ENCODE measurements at places on chromosomes 2 and 18. TPM values are rescaled to one million over a fixed set of nuclear protein-coding genes. Genes with fewer than 3 reads are reported as not detected.

GRCh38 chr2:68469935-68470334, 2.5 kb downstream of the APLF start:
- no peaks in the 10 kb centered on the region for H3K27me3 ChIP-seq

DNA sequence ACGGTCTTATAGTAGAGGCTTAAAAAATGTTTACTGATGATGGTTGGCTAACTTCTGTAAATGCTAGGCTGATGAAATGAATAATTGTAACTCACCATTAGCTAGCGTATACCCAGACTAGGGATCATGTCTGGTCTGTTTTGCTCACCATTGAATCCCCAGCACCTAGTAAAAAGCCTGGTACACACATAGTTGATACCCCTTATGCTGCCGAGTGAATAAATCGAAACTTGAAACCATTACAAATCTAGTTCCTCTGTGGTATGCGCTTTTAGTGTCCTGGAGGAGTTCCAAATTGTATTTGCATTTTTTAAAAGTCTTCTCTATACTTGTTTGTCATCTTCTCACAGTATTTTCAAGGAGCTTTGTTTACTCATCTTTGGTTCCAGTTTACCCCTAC, 1.3 kb downstream of the TAF1B start:
- peak overlapping the region; percentile 85 for H3K27ac ChIP-seq
- H3K27me3 ChIP-seq: no peaks in the 10 kb centered on the region
- DNase-seq: no peak
- H3K4me3 ChIP-seq: peak overlapping the region; percentile 81

- H3K27me3 ChIP-seq: peaks cover 2% of the 10 kb centered on the region
- H3K4me3 ChIP-seq: peak overlapping the region; percentile 66
- peaks cover 15% of the 10 kb centered on the region for H3K4me1 ChIP-seq
- H3K36me3 ChIP-seq: no peaks in the 10 kb centered on the region
Measured at GRCh38 chr2:126775300-126775985, 119.5 kb downstream of the GYPC start.

DNA sequence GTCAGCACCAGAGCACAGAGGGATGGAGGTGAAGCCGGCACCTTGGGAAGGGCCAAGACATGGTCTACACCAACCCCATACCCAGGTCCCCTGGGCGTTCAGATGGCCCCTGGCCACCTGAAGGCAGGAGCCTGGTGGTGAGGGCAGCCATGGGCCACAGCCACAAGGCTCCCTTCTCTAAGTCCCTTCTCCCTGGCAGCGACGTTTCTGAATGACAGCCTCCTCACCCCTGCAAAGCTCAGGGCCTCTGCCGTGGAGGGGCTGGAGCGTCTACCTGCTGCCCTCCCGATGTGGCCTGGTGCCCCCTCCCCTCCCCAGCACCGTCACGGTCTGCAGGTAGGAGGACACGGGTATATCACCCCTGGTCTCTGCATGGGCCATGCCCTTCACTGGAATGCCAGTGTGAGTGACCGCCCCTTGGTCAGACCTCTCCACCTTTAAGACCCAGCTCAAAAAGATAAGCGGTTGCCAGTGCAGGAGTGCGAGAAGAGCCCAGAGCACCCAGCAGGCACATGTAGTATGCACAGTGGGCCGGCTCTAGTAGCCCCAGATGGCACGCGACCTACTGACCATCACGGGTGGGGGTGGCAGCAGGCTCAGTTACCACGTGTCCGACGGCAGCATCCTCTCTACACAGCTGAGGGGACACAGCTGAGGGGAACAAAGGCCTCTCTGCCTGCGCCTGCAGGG, 46.6 kb downstream of the HS6ST1 start:
- H3K4me3 ChIP-seq: no peak overlapping the region
- no peak for DNase-seq
- peaks cover 3% of the 10 kb centered on the region for H3K4me1 ChIP-seq
- H3K27ac ChIP-seq: no peak overlapping the region
- H3K27me3 ChIP-seq: no peaks in the 10 kb centered on the region

DNA sequence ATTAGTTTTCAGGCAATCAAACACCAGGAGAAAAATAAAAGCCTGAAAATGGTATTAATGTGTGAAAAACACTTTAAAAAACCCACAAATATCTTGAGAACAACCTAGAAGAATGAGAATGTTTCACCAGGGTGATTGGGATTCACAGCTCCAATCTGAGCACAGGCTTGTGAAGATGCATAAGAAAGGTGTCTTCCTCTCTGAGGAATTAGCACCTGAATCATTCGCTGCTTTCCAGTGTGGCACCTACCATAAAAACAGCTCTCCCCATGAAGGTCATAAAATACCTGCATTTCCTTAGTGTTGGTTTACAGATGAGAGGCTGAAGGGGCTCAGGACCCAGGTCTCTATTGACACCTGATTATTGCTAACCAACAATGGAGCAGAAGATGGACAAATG, 499.7 kb upstream of the KLHL29 start:
- no peak overlapping the region for H3K4me3 ChIP-seq
- DNase-seq: no peak
- H3K27ac ChIP-seq: no peak overlapping the region
- no peaks in the 10 kb centered on the region for H3K27me3 ChIP-seq

DNA sequence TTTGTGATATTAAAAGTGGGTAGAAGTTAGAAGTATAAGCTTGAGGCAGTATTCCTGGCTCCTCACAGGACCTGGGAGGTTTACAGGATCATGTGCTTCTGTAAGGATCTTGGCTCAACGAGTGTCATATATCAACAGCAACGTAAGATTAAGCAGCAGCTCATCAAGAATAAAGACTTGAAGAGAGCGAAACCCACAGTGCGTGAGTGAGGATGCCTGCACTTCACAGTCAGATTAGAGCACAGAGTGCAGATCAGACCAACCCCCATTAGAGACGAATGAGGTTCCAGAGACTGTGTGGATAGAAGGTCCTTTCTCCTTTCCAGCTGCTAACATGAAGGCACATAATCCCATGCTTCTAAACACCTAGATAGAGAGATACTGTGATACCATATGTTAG, 1656.7 kb upstream of the NXPH2 start:
- no peaks in the 10 kb centered on the region for H3K4me1 ChIP-seq
- no peak overlapping the region for H3K4me3 ChIP-seq
- DNase-seq: no peak

- no peak overlapping the region for H3K4me3 ChIP-seq
- DNase-seq: no peak
- H3K36me3 ChIP-seq: no peaks in the 10 kb centered on the region
- no peak overlapping the region for H3K27ac ChIP-seq
Measured at GRCh38 chr2:13413989-13414388, 697.3 kb downstream of the TRIB2 start.

- no peaks in the 10 kb centered on the region for H3K27me3 ChIP-seq
- H3K36me3 ChIP-seq: peaks cover 35% of the 10 kb centered on the region
- no peak overlapping the region for H3K27ac ChIP-seq
- DNase-seq: no peak
Measured at GRCh38 chr2:9519250-9519649, 36.4 kb downstream of the ADAM17 start.

DNA sequence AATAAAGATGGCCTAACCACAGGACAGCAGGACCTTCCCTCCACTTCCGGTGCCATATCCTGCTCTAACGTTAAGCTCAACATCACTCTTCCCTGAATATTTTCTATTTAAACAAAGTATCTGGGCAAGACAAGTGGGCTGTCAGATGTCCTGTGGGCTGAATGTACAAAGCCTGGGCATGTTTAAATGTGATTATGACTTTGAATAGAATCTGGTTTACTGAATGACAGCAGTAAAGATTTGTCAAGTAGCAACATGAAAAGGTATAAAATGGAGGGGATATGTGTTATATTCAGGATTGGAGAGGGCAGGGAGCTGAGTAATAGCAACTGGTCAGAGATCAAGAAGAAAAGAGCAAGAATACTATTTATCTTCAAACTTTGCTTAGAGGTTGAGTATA, 540.9 kb downstream of the NRXN1 start:
- no peak for DNase-seq
- H3K36me3 ChIP-seq: no peaks in the 10 kb centered on the region
- H3K4me3 ChIP-seq: no peak overlapping the region
- H3K27me3 ChIP-seq: no peaks in the 10 kb centered on the region
- H3K4me1 ChIP-seq: peaks cover 5% of the 10 kb centered on the region
- H3K27ac ChIP-seq: no peak overlapping the region

GRCh38 chr2:163733956-163734355, 1.9 kb downstream of the FIGN start:
- DNase-seq: no peak
- peaks cover 3% of the 10 kb centered on the region for H3K36me3 ChIP-seq
- no peak overlapping the region for H3K27ac ChIP-seq
- no peak overlapping the region for H3K4me3 ChIP-seq

- peaks cover 2% of the 10 kb centered on the region for H3K27me3 ChIP-seq
- H3K4me3 ChIP-seq: no peak overlapping the region
- no peak overlapping the region for H3K27ac ChIP-seq
- DNase-seq: no peak
- H3K4me1 ChIP-seq: peaks cover 9% of the 10 kb centered on the region
Measured at GRCh38 chr2:68857202-68857845, 13.9 kb downstream of the BMP10 start.

- peaks cover 17% of the 10 kb centered on the region for H3K4me1 ChIP-seq
- H3K27me3 ChIP-seq: peaks cover 20% of the 10 kb centered on the region
- peak overlapping the region; percentile 86 for H3K27ac ChIP-seq
- H3K4me3 ChIP-seq: no peak overlapping the region
- H3K36me3 ChIP-seq: no peaks in the 10 kb centered on the region
Measured at GRCh38 chr18:3305354-3305762, 43.4 kb downstream of the MYL12B start.

DNA sequence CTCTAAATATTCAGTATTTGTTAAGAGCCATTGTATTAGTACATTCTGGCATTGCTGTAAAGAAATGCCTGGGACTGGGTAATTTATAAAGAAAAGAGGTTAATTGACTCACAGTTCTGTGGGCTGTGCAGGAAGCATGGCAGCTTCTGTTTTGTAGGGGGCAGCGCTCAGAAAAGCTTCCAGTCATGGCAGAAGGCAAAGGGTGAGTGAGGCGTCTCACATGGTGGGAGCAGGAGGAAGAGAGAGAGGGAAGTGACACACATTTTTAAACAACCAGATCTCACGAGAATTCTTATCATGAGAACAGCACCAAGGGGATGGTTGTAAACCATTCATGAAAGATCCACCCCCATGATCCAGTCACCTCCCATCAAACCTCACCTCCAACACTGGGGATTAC, 13.8 kb upstream of the CCDC102B start:
- no peak for DNase-seq
- no peaks in the 10 kb centered on the region for H3K27me3 ChIP-seq
- H3K4me3 ChIP-seq: no peak overlapping the region
- no peaks in the 10 kb centered on the region for H3K36me3 ChIP-seq

GRCh38 chr2:205911306-205911705, 174.7 kb downstream of the INO80D start:
- H3K27me3 ChIP-seq: peaks cover 4% of the 10 kb centered on the region
- no peaks in the 10 kb centered on the region for H3K4me1 ChIP-seq
- H3K36me3 ChIP-seq: no peaks in the 10 kb centered on the region

DNA sequence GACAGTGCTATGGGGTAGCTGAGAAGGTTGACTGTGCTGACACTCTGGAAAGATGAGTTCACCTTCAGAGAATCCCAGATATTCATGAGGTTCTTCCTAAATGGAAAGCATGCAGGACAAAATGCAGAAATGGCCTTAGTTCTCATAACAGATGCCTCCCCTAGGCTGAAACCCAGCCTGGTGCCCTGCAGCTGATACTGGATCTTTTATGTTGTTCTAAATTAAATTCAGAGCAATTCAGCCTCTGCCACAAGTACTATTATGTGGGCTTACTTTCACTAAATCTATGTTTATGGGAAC, 172.0 kb upstream of the SERPINE2 start:
- no peaks in the 10 kb centered on the region for H3K4me1 ChIP-seq
- no peaks in the 10 kb centered on the region for H3K36me3 ChIP-seq
- DNase-seq: no peak
- no peak overlapping the region for H3K4me3 ChIP-seq
- H3K27ac ChIP-seq: no peak overlapping the region

DNA sequence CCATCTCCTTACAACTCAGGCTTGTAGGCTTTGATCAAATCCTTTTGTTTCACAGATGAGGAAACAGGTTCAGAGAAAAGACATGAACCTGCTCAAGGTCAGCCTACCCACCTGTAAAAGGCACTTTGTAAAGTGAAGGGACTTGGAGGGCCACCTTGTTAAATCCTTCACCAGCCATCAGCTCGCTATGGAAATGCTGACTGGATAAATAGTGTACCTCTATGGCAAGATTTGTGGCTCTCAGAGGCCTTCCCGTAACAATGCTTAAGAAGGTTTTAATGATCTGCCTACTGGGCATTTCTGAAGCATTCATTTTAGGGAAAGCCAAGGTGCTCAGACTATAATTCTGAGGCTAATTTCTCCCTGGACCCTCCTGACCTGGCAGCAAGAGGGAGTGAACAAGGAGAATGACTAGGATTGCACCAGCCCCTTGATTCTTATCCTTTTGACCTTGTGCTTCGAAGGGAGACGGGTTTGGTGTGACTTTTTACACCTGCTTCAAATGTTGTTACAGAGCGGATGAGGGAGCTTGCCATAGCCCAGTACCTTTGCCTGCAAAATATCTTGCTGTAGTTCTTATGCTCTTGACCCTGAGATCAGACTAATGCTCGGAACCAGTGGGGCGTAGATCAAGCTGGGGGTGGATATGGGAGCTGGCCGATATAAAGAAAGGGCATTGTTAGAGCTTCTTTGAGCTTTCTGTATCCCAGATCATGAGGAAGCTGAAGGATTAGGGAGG, 90.9 kb upstream of the CXCR4 start:
- no peak overlapping the region for H3K27ac ChIP-seq
- H3K36me3 ChIP-seq: peaks cover 3% of the 10 kb centered on the region
- H3K4me1 ChIP-seq: peaks cover 59% of the 10 kb centered on the region
- no peak for DNase-seq
- no peak overlapping the region for H3K4me3 ChIP-seq

- DNase-seq: no peak
- H3K4me3 ChIP-seq: no peak overlapping the region
- no peaks in the 10 kb centered on the region for H3K27me3 ChIP-seq
- H3K36me3 ChIP-seq: no peaks in the 10 kb centered on the region
- no peak overlapping the region for H3K27ac ChIP-seq
- H3K4me1 ChIP-seq: no peaks in the 10 kb centered on the region
Measured at GRCh38 chr18:53101536-53102105, 761.6 kb downstream of the DCC start.

DNA sequence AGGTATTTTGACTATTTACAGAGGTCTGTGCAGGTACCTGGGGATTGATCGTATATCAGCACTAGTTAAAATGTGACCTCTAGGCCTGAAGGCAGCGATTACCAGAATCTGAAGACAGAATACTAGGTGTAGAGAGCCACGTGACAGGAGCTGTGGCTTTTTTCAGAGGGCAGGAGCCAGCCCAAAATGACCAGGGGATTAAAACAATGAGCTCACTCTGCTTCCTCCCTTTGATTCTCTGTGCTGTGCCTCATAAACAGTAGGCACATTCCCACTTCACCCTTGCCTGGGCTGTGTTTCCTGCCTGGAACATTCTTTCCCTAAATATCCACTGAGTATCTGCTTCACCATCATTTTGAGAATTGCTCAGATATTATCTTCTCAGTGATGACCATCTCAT, 15.2 kb downstream of the ITGAV start:
- H3K27me3 ChIP-seq: no peaks in the 10 kb centered on the region
- no peak for DNase-seq
- no peak overlapping the region for H3K4me3 ChIP-seq
- peaks cover 6% of the 10 kb centered on the region for H3K36me3 ChIP-seq
- no peak overlapping the region for H3K27ac ChIP-seq

NTSR2 gene
- total RNA-seq: not detected

AQP12A gene
- not detected for total RNA-seq

TNFRSF11A gene
- 7.3 TPM for total RNA-seq

DYNAP gene
- not detected for total RNA-seq

GPR55 gene
- total RNA-seq: 5.3 TPM

KCNIP3 gene
- total RNA-seq: not detected

LINC00305 gene
- not detected for total RNA-seq

UCN gene
- 2.7 TPM for total RNA-seq

ITGA4 gene
- total RNA-seq: 64.5 TPM

C2orf78 gene
- total RNA-seq: not detected

SLC9A4 gene
- total RNA-seq: 0.07 TPM

CENPA gene
- 33.6 TPM for total RNA-seq
